ENCODE measurements at places on chromosomes 11 and 22.

DNA sequence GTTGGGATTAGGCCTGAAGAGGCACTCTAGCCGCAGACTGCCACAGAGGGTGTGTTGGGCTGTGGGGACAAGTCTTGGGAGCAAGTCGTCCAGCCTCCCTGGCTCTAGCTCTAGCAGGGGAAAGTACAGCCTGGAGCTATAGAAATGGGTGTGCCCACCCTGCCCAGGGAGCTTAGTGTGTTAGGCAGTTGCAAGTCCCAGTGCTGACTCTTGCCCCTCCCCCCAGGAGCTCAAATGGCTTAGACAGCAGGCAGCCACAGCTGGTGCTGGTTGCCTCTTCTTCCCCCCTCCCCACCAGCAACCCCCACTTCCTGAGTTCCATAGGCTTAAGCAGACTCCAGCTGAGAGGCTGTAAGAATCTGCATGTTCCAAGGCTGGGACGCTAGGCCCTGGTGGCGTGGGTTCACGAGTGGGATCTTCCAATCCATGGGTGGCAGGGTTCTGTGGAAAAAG is 61.2 kb downstream of the GUCY1A2 start:
- DNase-seq, result no peak

DNA sequence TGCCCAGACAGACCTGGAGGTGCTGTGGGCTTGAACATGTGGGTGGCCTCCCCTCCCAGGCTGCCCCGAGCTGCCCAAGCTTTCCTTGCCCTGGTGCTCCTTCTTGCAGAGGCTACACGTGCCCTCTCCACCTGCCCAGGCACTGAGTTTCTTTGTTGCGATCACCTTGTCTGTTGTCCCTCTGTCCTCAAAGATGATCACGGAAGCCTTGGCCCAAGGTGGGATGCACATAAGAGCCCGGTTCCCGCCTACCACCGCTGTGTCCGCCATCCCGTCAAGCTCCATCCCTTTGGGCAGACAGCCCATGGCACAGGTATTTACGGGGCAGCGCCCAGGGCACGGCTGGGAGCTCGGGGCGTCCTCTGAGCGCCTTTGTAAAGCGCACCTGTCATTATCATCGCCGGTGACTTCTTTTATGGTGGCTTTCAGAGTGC is 67.5 kb downstream of the MED15 start:
- no peak for DNase-seq

DNA sequence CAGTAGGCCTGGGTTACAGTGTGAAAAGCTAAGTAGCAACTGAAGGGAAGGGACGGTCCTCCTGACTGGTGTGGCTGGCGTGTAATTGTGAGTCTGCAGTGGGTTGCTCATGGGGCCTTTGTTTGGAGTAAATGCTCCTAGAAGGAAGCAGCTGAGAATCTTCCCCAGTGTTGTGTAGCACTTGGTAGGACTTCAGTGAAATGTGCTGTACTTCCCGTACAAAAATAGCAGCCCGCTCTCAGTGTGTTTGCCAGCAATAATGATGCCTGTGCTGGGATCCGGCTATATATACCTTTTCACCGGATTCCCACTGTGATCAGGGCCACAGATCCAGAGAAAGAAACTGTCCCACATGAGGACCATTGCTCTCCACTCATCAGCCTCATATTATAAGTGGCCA is 175.7 kb upstream of the NTM start:
- DNase-seq, result no peak

GRCh38 chr11:86800076-86800959 is at the start of gene PRSS23:
Gene PRSS23, plus strand, starts transcription at chr11:86800542. Its CDS starts 7,102 bp downstream, at chr11:86807644.
- DNase-seq, result peak; percentile 18
